HFF-Myc (cell line): ENCODE measurements at places on chromosomes 4 and X.

- DNase-seq: no peak
Measured at GRCh38 chr4:36164900-36165630, 79.2 kb downstream of the ARAP2 start.

DNA sequence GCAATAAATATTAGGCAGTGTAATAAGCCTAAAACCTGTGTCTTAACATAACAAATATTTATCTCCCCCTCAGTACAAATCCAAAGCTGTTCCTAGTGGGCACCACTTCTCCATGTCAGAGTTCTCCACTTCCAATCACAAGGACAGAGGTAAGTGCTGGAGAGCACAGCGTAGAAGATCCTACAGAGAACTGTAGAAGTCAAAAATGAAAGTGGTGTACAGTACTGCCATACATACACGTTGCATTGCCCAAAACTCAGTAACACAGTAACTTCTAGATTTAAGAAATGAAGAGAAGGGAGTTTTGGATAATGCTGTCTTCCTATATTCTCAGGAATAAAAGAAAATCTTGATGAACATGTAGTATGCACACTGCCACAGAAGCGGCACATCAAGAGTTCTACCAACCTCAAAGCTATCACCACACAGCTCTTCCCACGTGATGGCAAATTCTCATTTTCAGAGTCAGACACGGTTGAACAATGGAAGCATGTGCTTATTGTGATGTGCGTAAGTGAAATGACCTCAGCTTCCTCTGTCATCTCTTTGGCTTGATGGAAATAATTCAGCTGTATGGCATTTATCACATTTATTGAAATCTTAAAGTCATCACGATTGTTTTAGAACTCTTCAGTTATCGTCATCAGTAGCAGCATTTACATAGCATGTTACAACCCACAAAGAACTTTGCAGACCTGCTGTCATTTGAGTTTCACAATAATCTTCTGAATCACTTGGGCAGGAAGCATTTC lies 27.1 kb upstream of the SPANXN4 start:
- DNase-seq: no peak

DNA sequence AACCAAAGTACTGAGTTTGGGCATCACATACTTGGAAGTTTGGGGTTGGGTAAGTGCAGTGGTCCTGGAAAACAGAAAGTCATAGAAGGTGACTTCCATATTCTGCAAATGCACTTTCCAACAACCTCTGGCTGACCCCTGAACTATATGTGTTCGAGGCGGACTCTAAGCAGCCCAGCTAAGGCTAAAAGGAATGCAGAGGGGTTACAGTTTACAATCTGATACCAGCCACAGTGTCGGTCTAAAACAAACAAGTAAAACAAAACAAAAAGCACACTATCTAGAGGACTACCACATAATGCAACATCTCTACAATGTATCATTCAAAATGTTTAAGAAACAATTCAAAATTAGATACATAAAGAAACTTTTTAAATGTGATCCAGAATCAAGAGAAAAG lies 185.6 kb downstream of the ADAMTS3 start:
- no peak for DNase-seq

DNA sequence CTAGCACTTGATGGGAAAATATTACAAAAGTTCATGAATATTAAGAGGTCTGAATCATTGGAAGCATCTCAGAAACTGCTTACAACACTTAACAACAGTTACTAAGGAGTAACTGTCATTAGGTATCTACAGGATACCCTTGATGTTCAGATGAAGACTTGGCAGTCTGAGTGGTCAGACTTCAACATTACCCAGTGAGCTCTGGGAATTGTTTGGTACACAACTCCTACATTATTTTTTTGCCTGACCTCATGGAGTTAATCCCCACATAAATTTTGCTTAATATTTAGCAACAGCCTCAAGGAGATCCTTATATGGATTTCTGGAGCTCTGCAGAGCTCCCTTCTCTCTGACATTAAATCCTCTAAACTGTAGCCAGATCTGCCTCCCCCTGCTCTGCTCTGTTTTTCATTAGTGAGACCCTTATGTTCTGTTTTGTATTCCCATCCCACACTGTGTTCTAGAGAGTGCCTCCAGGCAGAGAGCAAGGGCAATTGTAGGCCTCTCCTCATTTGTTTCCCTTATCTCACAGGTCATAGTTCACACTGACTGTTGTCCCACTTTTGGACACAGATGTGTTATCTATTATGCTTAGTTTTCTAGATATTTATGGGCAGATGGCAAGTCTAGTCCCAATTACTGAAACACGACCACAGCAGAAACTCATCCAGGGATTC lies 368.8 kb downstream of the GASK1B start:
- DNase-seq: no peak

- no peak for DNase-seq
Measured at GRCh38 chrX:116378961-116379360, 57.4 kb upstream of the SLC6A14 start.

DNA sequence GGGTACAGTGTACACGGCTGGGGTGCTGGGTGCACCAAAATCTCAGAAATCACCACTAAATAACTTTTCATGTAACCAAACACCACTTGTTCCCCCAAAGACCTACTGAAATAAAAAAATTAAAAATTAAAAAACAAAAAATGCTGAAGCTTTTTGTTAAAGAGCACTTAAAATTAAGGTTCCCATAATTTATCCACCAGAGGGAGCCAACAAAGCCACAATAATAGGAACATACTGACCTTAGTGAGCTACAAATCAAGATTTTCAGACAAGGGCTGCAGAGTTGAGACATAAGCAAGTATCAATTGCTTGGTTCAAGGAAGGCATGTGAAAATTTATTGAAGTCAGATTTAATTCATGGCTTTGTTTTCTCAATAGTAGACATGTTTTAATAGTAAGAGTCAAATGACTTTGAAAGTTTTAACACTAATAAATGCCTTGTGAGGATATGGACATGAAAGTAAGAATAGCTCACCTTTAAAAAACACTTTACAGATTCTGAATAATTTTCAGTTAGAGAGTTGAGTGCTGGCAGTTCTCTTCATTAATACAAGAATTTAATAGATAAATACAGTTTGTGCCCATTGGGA lies 43.0 kb upstream of the SCOC start:
- DNase-seq: peak; percentile 21

- no peak for DNase-seq
Measured at GRCh38 chr4:180489787-180490186, 1753.4 kb upstream of the TENM3 start.

GRCh38 chr4:153227469-153228075 lies 23.3 kb downstream of the TRIM2 start:
- no peak for DNase-seq

DNA sequence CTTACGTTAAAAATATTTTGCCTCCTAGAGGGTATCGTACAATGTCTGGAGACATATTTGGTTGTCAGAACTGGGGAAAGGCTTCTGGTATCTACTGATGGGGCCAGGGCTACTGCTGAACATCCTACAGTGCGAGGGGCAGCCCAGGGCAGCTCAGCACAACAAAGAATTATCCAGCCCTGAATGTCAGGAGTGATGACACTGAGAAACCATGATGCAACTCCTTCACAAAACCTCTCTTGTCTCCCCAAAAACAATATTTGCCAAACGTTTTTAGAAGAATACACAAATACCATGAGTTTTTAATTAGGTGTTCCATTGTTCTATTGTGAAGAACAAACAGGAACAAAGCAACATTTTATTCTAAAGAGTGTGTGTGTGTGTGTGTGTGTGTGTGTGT lies 43.4 kb upstream of the CLNK start:
- no peak for DNase-seq

DNA sequence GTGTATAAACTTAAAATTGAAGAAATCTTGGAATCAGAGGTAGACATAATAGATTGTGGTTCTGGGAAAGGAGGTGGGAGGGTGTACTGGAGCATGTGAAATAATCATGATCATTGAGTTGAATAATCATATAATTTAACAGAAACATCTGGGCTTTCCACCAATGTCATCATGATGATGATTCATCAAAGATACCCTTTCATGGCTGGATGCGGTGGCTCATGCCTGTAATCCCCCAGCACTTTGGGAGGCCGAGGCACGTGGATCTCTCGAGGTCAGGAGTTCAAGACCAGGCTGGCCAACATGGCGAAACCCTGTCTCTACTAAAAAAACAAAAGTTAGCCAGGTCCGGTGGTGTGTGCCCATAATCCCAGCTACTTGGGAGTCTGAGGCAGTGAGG lies 6.7 kb upstream of the RUFY3 start:
- DNase-seq: no peak

DNA sequence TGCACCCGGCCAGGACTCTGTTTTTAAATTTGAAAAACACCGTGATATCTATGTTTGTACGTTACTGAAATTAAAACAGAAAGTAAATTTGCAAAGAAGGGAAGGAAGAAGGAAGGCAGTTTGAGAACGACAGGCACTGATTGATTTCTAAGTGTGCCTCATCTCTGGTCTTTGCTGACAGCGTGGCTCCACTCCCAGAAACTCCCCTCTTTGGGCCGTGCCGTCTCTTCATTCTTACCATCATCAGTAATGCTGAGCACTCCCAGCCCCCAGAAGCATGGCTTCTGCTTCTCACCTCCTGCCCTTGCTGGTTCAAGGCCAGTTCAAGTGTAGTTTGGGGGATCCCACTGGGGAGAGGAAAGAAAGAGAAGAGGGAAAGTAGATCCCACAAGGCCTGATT lies 85.3 kb downstream of the TENM3 start:
- no peak for DNase-seq

DNA sequence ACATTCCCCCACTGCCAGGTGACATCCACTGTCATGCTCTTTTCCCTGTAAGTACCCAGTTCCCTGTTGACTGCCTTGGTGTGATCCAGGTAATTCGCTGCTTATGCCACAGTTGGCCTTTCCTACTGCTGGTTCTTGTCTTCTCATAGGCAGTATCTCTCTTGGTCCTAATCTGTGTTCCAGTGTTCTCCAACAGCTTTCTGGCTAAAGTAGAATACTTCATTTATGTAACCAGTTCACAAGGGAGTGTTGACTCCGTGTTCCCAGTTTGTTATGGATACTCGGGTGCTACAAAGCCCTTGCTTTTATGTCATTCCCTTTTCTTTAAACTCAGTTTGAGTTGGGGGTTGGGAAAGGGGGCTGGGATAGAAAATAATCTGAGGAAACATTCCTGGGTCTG lies 98.4 kb downstream of the RS1 start:
- no peak for DNase-seq

- DNase-seq: no peak
Measured at GRCh38 chr4:71232056-71232430, 106.8 kb upstream of the SLC4A4 start.

- no peak for DNase-seq
Measured at GRCh38 chrX:112081781-112082652, 559 bp downstream of the TRPC5 start.

DNA sequence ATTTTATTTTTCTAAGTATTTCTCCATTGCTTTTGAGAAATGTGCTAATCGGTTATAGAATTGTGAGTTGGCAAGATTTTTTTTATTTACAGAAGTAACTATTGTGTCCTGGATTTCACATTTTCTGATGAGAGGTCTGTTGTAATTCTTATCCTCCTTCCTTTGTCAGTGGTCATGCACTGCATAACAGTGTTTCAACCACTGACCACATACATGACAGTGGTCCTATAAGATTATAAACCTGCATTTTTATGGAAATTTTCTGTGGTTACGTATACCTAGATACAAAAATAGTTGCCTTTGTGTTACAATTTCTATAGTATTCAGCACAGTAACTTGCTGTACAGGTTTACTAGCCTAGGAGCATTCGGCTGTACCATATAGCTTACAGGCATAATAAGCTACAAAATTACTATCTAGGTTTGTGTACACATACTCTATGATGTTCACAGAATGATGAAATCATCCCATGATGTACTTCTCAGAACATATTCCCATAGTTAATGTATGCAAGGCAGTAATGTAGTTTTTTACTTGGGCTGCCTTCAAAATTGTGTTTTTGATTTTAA lies 47.8 kb downstream of the APELA start:
- DNase-seq: no peak

GRCh38 chr4:82746705-82747574 lies 51.7 kb downstream of the SCD5 start:
- no peak for DNase-seq

DNA sequence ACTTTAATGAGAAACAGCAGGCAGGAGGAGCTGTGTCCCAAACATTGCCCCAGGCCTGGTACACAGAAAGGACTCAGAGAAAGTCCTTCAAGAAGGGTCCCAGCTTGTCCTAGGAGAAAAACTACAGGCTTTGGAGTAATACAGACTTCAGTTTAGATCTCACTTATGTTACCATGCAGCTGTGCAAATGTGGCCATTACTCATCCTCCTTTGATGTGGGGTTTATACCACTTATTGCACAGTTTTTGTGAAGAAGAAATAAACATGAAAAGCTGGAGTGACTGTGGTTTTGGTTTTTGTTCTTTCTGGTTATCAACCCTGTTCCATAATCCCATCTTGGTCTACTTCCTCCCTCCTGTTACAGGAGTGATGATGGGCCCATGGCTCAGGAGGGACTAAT lies 8.1 kb upstream of the CYTL1 start:
- no peak for DNase-seq

DNA sequence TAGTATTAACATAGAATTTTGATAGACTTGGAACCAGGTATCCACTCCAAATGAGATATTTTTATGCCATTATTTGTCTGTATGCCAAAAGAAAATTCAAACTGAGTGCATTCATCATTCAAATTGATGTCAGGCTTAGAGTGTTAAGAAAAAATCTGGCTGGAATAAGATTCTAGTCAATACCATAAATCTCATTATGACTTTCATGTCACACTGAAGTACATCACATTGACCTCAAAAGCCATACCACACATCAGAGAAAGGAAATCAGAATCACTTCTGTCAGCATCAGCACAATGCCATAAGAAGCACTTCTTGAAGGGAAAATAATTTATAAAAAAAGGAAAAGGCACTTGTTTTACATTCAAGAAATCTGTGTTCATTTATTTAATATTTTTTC lies 119.0 kb upstream of the BMP3 start:
- no peak for DNase-seq

GRCh38 chrX:71056867-71057266 lies 11.3 kb downstream of the SNX12 start:
- DNase-seq: no peak

- no peak for DNase-seq
Measured at GRCh38 chrX:23797371-23798128, 14.6 kb downstream of the SAT1 start.

DNA sequence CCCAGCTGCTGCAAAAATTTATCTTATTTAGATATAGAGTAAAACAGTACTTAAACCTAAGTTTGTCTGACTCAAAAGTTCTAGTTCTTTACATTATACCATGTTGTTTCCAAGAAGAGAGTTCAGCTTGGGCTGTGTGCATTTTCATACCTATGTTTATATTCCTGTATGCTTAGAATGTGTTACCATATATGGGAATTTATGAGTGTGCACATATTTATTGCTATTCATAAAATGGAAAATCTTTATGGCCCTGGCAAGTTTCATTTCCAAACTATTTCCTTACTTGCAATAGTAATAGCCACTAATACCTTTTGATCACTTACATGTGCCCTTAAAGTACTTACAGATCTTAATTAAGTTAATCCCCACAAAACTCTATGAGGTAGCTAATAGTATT lies 2.6 kb downstream of the HEPH start:
- no peak for DNase-seq
